NCI-H1694 treated with DMSO at 0.1 percent for 48 hours (cell line): ENCODE measurements at places on chromosomes 1 and 21.

- DNase-seq, result no peak
Observed at GRCh38 chr1:94144836-94145235, 23.9 kb upstream of the ABCA4 start.

GRCh38 chr1:56397409-56397808 lies 182.0 kb downstream of the PLPP3 start:
- DNase-seq, result no peak

DNA sequence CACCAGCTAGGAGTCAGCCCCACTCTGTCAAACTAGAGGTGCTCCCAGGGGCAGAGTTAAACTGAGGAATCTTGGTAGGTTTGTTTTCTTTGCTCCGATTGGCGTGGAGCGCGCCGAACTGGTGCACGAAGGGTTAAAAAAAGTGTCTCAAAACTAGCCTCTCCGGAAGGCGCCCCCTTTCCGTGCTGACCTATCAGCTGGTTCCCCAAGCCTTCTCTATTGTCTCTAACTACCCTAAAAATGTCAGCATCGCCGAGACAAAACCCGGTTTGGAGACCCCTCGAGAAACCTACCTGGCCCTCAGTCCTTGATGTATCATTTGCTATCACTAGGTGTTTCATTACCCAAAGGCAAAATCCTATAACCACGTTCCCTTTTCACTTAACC lies 2.2 kb downstream of the TGFB2 start:
- no peak for DNase-seq

GRCh38 chr1:37410815-37411214 lies 63.6 kb upstream of the ZC3H12A start:
- no peak for DNase-seq
